ENCODE measurements at places on chromosomes 13 and 19.

DNA sequence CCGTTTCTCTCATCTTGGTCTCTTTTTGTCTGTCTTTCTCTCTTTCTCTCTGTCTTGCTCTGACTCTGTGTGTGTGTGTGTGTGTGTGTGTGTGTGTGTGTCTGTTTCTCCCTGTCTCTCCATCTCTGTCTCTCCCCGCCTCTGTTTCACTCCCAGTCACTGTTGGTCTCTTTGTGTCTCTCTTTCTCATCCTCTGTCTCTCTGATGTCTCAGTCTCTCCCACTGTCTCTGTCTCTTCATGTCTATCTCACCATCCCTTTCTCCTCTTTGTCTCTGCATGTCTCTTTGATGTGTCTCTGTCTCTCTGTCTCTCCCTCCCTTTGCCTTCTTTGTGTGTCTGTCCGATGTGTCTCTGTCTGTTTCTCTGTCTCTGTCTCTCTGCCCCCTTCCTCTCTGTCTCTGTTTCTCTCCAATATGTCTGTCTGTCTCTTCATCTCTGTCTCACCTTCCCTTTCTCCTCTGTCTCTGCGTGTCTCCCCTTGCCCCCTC, 2.5 kb downstream of the NFIC start:
- no peak for DNase-seq

GRCh38 chr13:24212674-24213073, 52.2 kb downstream of the SPATA13 start:
- DNase-seq = no peak

DNA sequence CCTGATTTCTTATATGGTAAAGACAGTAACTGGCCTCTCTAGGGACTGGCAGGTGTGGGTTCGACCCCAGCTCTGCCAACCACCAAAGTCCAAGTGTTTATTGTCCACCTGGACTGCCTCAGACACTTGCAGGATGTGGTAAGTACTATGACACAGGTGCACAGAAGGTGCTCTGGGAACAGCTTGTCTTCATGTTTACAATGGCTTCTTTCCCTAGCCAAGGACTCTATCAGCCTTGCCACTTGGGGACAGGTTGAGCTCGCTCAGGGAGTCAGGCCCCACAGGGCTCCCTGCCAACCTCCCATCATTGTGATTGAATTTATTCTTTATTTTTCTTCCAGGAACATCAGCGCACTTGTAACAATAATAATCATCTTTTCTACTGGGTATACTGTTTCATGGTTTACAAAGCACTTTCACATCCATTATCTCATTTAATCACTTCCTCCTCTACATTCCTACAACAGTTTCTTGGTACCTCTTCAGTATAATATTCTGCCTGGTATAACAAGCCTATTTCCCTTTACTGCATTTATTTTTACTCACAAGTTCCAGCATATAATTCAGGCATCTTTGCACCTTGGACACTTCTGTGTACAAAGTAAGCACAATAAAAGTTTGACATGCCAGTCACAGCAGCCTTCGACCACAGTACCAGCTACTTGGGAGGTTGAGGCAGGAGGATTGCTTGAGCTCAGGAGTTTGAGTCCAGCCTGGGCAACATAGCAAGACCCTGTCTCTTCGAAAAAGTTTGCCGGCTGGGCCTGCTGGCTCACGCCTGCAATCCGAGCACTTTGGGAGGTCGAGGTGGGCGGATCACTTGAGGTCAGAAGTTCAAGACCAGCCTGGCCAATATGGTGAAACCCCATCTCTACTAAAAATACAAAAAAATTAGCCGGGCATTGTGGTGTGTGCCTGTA, 24.2 kb upstream of the GATAD2A start:
- DNase-seq = no peak

DNA sequence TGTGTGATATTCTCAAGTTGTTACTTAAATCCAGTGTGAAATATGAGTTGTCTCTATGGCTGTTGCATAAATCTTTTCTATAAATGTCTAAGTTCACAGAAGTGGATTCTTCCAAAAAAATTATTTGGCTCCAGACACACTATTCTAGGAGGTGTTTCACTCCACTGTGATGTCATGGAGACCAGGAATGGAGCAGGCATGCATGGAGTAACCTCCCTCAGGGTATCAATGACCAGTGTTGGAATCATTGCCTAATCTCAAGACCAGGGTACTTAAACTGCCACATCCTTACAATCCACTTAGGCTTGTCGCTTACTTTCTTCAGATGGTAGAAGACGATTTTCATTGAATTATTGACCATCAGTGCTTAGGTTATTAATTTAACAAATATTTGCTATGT, 55.4 kb downstream of the LRRC63 start:
- no peak for DNase-seq

GRCh38 chr13:19159761-19160420, 21.7 kb downstream of the TUBA3C start:
- no peak for DNase-seq

DNA sequence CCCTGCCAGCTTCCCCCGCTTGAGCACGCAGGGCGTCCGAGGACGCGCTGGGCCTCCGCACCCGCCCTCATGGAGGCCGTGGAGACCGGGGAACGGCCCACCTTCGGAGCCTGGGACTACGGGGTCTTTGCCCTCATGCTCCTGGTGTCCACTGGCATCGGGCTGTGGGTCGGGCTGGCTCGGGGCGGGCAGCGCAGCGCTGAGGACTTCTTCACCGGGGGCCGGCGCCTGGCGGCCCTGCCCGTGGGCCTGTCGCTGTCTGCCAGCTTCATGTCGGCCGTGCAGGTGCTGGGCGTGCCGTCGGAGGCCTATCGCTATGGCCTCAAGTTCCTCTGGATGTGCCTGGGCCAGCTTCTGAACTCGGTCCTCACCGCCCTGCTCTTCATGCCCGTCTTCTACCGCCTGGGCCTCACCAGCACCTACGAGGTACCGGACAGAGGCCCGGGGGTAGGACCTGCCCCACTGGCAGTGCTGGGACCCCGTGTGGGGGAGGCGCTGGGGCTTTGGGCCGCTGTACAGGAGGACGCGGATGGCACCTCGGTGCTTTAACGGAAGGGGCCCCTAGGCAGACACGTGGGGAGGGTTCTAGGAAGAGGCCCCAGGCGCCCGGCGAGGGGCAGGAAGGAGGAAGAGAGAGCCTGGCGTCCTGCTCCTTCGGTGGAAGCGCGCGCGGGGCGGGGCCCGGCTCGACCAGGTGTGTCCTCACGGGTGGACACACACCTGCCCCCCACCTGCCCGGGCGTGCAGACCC, 681 bp downstream of the SLC5A5 start:
- DNase-seq = no peak

GRCh38 chr13:110669036-110669435, 36.9 kb downstream of the CARS2 start:
- no peak for DNase-seq

DNA sequence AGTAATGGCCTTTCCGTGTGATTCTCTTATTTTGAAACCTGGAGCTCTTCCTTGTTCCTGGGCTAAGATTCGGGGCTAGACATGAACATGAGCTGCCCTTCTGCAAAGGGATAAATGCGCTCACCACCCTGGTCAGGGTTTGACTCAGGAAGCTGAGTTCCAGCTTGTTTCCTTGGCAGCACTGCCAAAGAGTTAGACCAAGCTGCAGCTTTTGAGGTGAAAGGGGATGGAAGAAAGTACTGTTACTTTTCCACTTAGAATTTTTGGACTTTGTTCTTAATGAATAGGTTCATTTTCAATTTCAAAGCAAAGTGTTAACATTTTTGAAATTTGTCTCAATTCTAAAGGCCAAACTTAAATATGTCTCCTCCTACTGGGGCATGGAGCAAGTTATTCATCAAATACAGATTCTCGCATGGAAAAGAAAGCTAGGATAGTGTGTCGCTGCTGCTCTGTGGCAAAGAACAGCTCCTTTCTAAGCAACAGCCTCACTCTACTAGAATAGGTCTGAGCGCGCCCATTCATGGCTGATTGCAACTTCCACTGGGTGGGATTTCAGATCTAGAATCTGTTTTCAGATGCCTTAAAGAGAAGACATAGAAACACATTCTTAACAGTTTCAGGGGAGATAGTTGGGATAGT, 2.2 kb downstream of the RGCC start:
- no peak for DNase-seq

DNA sequence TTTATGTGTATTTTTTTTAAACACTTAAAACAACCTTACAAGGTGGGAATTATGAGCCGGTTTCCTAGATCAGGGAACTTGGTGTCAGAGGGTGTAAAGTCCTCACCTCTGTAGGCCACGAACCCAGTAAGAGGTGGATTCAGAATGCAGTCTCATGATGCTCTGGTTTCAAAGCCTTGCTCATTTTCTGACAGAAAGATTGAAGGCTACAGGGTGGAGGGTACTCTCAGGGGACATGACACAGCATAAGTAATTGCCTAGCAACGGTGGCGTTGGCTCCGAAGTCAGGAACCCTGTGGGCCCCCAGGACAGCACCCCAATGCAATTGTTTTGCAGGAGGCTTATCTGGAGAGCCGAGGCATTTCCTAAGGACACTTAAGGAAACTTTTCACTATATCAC, 794.7 kb downstream of the EFNB2 start:
- no peak for DNase-seq

GRCh38 chr13:24281188-24282008, 28.0 kb upstream of the C1QTNF9 start:
- DNase-seq = no peak

DNA sequence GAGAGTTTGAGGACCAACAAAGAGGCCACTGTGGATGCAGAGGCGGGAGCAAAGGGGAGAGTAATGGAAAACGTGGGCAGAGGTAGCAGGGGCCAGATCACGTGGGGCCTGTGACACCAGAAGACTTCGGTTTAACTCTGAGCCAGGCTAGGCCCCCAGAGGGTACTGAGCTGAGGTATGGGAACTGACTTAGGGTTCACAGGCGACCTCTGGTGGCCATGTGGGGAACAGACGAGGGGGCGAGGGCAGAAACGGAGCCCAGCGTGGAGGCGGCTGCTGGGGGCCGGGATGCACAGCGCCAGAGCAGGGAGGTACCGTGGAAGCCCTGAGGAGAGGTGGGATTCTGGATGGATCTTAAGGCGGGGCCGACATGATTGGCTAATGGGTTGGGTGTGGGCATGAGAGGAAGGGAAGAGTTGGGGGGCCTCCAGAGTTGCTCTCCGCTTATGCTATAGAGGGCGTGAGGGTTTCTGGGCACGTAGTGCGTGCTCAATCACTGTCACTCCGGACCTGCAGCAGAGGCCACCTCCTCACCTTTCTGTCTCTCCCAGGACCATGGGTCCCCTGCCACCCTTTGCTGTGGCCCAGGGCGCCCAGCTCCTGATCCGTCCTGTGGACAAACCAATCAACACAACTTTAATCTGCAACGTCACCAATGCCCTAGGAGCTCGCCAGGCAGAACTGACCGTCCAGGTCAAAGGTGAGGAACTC, 13.7 kb downstream of the PVR start:
- no peak for DNase-seq
